ENCODE measurements at places on chromosomes 6 and 20.

DNA sequence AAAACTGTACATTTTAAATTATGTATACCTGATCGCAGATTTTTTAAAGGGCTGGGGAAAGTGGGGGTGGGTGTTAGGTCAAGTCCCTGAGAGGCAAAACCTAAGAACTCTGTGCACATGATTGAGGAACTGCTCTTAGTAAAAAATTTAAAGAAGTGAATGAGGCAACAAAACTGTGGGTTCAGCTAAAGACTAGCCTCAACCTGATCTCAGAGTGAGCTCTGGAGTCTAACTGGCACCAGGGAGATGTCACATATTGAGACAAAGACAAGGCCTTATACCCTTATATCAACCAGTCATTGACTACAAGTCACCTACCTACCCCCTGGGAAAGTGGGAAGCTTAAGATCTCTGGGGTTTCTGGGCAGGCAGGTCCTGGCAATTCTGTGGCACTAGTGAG lies 27.4 kb upstream of the RUNX2 start:
- DNase-seq, result no peak

- no peak for DNase-seq
These were observed 33.9 kb upstream of the PRSS16 start for GRCh38 chr6:27213544-27214125.

- DNase-seq, result no peak
These were observed 56.4 kb upstream of the F13A1 start for GRCh38 chr6:6376845-6377244.

DNA sequence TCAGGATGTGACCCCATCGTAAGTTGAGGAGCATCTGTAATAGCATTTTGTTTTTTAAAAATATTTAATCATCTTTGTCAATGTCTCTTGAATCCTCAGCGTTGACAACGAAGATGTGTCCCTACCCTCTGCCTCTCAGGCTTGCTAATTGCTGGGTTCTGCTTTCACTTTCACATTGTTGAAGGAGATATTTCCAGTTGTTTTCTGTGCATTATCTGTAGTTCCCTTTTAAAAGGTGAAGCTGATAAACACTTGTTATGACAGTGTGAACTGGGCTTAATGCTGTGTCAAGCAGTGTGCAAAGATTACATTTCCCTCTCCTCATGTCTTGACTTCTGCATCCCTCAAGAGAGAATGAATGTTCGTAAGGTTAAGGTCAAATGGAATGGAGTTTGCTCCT lies 54.9 kb downstream of the CSE1L start:
- DNase-seq, result no peak

GRCh38 chr6:40472353-40472752 lies 114.8 kb downstream of the LRFN2 start:
- DNase-seq, result no peak

- DNase-seq, result no peak
These were observed 1349.8 kb upstream of the GJE1 start for GRCh38 chr6:140782941-140783340.

- no peak for DNase-seq
These were observed 345.3 kb downstream of the CDKAL1 start for GRCh38 chr6:20879526-20879925.

- DNase-seq, result no peak
These were observed 18.1 kb downstream of the DNMT3B start for GRCh38 chr20:32780278-32780677.

DNA sequence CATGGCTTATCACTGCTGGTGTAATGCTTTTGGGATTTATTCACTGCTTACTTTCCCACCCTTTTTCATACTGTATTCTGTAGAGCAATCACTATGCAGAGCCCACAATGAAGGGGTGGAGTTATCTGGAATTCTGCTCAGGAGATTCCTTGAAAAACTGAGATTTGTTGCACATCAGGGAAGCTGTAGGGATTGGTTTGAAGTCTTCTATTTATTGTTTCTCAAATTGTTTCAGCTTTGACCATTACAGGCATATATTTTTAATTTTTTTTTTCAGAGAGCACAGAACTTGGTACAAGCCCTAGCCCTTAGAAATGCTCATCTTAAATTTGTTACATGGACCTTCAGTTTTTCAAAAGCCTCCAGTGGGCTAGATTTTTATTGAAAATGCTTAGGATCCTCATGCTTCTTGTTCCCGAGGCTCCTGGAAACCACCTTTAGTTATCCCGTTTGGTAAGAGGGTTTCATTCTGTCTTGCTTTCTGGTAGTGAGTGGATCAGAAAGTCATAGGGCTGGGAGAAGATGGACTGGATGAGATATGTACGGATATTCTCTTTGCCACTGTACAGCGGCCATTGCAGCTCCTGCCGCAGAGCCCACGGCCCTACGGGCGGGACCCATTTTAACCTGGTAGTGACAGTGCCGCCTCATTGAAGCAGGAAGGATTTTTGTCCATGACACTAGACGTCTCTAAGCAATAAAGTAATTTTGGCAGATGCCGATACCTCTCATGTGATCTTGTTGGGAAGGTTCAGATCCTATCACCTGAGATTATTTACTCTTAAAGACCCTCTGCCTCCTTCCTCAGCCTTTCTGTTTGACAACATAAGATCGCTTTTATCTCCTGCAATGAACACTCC lies 45.3 kb upstream of the ZNF184 start:
- no peak for DNase-seq

DNA sequence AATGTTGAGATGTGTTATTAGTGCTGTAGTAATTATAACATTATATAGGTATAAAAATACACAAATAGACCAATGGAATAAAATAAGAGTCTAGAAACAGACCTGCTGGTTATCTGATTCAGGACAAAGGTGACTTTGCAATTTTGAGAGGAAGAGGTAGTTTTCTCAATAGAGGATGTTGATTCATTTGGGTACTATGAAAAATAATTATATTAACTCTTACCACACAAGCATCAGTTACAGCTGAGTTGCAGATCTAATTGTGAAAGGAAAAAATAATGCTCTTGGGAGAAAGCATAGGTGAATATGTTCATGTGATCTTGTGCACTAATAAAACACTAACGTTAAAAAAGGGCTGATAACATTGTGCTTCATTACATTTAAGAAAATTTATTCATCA lies 103.0 kb downstream of the BCKDHB start:
- DNase-seq, result no peak

- DNase-seq, result no peak
These were observed 67.8 kb downstream of the SYTL3 start for GRCh38 chr6:158717341-158718330.

DNA sequence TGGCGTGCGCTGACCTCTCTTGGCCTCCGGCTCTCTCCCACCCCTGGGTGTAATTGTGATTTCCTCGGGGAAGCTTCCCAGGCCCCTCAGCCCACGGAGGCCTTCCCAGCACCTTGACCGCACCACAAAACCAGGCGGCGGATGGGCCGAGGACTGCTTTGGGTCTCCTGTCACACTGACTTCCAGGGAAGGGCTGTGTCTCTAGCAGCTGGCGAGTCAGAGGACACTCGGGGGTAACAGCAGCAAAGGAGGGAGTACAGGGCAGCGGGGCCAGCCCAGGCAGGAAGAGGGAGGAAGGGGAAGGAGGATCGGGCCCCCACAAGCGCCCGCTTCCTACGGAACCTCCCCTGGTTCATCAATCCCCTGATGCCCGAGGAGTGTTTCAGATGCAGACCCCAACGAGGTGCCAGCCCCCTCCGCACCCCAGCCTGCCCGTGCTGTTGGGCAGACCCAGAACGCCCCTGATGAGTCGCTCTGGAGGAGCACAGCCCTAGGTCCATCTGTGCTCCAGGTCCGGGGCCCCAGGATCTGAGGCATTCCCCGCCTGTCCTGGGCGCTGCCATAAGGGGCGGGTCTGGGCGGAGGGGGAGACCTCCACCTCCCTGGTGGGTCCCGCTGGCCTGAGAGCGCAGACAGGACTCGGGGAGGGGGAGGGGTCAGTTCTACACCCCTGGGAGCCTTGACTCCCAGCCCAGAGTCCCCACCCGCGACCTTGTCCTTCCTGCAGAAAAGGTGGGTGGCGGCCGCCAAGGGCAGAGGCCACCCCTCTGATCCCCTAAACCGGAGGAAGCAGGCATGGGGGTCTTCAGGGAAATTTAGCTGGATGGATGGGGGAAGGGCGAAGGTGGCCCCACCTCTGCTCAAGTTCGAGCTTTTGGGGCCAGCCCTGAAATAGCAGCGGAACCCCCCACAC lies 956 bp downstream of the CHRNA4 start:
- no peak for DNase-seq

DNA sequence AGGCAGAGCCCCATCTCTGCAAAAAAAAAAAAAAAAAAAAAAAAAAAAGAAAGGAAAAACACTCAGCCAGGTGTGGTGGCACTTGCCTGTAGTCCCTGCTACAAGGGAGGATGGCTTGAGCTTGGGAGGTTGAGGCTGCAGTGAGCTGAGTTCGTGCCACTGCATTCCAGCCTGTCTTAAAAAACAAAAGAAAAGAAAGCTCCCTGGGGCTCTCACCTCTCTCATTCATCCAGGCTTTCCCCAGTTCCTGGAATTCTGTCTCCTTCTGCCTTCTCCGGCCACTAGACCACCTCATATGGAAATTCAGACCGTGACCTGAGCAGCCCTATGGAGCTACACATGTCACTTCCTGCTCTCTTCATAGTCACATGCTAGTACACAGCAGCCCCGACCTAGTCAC lies 101.1 kb upstream of the TAB2 start:
- DNase-seq, result no peak

GRCh38 chr20:61875221-61875885 lies 190.3 kb downstream of the TAF4 start:
- DNase-seq, result no peak

- DNase-seq, result no peak
These were observed 10.0 kb downstream of the TRAM2 start for GRCh38 chr6:52566853-52567279.

- no peak for DNase-seq
These were observed 32.2 kb upstream of the ERVFRD-1 start for GRCh38 chr6:11143394-11144371.

DNA sequence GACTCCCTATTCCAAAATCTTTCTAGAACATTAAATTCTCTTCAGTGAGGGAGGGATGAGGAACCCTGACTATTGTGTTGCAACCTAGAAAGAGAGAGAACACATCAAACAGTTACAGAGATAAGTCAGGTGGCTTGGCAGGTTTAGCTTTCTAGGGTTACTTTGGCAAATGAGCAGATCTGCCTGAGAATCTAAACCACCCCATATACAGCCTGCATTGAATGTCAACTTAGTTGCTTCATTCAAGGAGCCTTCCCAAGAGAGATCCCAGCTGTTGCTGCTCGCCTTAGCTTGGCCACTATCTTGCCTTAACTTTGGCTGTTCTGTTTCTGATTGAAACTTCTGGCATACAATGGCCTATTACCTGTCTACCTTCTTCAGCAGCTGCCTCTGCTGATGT lies 74.7 kb upstream of the TCF21 start:
- no peak for DNase-seq

DNA sequence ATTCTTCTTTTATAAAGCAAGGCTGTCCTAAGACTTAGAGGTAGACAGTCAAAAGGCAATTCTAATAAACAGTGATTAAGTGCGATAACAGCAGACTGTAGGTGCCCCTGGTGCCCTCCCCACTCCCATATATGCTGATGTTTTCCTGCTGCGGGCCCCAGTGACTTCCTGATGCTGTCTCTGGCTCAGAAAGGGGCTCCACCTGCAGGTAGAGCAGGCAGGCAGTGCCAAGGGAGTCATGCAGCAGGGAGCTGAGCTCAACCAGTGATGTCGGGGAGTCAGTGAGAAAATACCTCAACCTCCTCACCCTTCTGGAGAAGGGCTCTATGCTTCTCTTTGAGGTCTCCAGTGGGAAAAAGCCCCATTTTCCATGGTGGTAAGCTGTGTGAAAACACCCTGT lies 126.7 kb upstream of the SSTR4 start:
- no peak for DNase-seq

- no peak for DNase-seq
These were observed 85.2 kb upstream of the ECI2 start for GRCh38 chr6:4220558-4220957.

DNA sequence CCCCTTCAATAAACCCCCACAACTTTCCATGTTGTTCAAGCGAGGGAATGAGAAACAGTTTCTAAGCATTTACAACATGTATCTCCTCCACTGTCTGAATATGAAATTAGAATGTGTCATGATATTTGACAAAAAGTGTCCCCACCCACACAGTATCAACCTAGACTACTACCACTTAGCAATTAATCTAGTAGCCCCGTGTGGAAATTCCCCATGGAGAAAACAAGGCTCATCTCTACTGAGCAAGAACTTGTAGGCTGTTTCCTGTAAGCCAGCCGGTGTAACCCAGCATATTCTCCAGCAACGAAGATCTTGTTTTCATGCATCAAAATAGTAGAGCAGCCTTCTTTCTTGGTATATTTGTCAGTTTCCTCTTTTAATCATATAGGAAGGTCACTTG lies 115.0 kb downstream of the IRF4 start:
- DNase-seq, result no peak

DNA sequence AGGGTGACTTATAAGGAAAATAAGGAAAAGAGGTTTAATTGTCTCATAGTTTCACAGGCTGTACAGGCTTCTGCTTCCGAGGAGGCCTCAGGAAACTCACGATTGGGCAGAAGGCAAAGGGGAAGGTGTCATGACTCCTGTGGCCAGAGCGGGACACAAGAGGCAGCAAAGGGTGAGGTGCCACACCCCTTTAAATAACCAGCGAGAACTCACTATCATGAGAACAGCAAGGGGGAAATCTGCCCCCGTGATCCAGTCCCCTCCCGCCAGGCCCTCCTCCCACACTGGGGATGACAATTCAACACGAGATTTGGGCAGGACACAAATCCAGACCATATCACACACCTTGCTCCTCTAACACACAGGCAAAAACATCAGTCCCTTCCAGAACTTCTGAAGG lies 254.0 kb downstream of the DLL1 start:
- no peak for DNase-seq

DNA sequence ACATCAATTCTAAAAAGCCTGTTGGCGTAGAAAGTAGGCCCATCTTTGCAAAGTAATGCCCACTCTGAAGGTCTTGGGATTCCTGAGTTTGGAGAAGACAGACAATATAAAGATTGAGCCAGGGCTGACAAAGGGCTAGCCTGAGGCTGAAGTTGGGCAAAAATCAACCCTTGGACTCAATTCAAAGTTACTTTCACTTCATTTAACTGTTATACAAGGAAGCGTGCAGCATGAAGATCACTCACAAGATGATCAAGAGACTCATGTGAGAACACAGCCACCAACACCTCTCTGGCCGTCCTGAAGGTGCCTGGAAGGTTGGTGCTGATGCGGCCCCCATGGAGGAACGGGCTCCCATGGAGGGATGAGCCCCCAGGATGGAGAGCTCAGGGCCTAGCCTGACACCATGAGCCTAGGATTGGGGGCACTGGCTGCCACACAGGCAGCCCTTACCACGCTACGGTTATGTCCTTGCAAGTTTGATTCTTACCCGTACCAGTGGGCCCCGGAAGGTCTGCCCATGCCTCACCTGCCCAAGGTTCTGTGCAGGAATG lies 26.6 kb downstream of the FOXC1 start:
- DNase-seq, result no peak

Measured in activated T-helper 2 cell treated with anti-CD3 and anti-CD28 coated beads, Interferon-gamma antibody, Interleukin-2, Interleukin-4, amounts not matched to agents 10 μg/mL and 5 μg/mL and 100 μg/mL, durations not matched to agents 14 hours and 24 hours and 36 hours (primary cell).